ENCODE measurements at places on chromosomes 4 and X. TPM values are rescaled to one million over a fixed set of nuclear protein-coding genes. Genes with fewer than 3 reads are reported as not detected.

RAPGEF2 gene
- total RNA-seq: 84.0 TPM

GCNA gene
- 2.3 TPM for total RNA-seq

ATOH1 gene
- not detected for total RNA-seq

TLR8 gene
- 6.6 TPM for total RNA-seq

EPHA5 gene
- total RNA-seq: not detected
